ENCODE measurements at places on chromosomes 2 and 18.

DNA sequence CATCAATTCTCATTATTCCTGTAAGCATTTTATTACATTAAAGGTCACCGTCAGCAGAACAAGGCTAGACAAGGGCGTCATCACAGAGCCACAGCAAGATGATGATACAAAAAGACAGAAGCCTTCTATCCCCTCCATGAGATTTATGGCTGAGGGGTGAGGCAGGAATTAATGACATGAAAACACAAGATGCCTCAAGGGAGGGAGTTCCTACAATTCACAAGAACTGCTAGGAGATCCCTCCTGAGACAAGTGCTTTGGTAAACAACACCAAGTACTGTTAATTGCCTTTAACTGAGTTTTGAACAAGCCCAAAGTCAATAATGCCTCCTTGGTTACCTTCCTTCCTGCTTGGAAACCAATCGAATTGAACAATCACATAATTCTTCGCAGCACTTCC, 14.1 kb downstream of the ADD2 start:
- DNase-seq, result peak; percentile 36

- DNase-seq, result no peak
These were observed 46.7 kb downstream of the FANCL start for GRCh38 chr2:58194458-58194857.

DNA sequence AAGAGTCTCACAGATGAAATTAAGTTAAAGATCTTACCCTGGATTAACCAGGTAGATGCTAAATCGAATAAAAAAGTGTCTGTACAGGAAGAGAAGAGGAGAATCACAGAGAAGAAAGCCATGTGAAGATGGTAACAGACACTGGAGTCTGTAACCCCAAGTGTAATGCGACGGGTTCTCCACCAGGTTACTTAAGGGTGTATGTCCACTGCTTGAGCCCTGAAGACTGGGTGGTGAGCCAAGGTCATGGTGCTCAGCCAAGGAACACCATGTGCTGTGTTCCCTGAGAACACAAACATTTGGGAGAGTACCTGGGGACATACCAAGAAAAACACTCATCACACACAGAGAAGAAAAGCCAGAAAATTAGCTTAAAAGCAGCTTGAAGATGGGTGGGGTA, 8.2 kb upstream of the ACADL start:
- DNase-seq, result no peak

DNA sequence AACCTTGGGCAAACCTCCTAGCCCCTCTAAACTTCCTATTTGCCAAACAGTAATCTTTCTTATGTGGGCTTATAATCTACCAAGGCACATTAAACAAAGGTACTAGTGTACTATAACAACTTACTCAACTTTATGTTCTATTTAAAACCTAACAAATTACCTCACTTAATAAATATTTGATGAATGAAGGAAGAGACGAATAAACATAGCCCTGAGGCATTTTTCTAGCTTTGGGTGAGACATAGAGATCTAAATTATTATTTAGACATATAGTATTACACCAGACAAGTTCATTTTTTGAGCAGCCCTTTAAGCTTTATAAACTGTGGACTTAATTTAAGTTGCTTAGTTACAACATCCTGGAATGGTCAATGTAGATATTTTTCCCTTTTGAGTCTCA, 104.6 kb downstream of the UNC80 start:
- DNase-seq, result no peak

- DNase-seq, result no peak
These were observed 19.0 kb upstream of the XDH start for GRCh38 chr2:31433541-31433940.

Measured in renal pelvis (tissue), 12 donors.